GM10248 (cell line): ENCODE measurements at places on chromosomes 1 and 21.

DNA sequence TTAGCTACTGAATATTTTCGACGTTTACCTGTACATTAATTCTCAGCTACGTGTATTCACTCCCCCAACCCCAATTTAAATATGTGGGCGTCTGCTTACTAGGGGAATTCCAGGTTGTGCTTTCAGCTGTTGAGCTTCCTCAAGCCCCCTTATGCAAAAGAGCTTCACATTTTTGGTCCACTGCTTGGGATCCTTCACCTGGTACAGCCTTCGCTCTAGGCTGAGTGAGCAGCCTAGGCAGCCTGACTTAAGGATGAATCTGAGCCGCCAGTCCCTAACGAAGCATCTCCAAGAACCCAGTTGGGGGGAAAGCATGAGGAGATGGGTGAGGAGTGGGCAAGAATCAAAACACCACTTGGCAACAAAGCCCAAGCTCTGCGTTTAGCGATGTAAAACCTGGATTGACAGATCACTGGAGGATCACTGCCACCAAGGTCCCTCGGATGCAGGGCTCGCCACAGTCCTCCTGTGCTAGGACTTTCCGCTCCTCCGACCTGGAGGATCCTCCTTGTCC, 674 bp downstream of the BCL10 start:
- peak; percentile 35 for DNase-seq

- no peak for DNase-seq
Measured at GRCh38 chr1:3352299-3352951, 102.0 kb upstream of the ARHGEF16 start.

DNA sequence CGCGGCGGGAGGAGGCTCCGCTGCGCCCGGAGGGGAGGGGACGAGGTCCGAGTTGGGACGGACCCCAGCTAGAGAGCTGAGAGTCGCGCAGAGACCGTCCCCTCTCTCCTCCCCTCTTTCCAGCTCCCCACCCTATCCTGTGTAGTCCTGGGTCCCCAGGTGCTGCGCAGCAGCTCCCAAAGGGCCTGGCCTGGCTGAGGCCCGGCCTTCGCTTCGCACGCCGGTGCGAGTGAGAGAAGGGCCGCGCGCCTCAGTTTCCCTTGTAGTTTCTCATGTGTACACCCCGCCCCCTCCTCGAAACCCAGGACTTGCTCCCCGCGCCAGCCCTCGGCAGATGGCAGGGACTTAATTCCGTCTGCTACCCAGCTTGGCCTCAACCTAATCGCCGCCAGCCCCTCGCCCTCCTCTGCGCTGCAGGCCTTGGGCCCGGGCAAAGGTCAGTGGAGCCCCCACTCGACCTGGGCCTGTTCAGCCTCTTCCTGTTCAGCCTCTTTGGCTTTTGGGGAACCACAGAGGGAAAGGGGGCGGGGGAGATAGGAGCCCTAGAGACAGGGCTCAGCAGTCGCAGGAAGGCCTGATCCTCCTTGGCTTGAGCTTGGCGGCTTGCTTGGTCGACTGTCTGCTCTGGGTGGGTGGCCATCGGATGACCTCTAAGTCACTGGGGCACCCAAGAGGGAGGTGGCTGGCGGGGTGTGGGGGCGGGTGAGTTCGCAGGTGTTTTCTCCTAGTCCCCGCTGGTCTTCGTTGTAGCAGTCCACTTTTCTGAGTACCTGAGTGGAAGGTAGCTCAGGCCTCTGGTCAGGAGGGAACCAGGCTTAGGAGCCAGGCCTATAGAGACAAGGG, 1.0 kb downstream of the ZNF687 start:
- peak; percentile 59 for DNase-seq

- DNase-seq: no peak
Measured at GRCh38 chr1:6889875-6890480, 104.7 kb downstream of the CAMTA1 start.

- DNase-seq: no peak
Measured at GRCh38 chr1:19468397-19468956, 16.9 kb downstream of the CAPZB start.

DNA sequence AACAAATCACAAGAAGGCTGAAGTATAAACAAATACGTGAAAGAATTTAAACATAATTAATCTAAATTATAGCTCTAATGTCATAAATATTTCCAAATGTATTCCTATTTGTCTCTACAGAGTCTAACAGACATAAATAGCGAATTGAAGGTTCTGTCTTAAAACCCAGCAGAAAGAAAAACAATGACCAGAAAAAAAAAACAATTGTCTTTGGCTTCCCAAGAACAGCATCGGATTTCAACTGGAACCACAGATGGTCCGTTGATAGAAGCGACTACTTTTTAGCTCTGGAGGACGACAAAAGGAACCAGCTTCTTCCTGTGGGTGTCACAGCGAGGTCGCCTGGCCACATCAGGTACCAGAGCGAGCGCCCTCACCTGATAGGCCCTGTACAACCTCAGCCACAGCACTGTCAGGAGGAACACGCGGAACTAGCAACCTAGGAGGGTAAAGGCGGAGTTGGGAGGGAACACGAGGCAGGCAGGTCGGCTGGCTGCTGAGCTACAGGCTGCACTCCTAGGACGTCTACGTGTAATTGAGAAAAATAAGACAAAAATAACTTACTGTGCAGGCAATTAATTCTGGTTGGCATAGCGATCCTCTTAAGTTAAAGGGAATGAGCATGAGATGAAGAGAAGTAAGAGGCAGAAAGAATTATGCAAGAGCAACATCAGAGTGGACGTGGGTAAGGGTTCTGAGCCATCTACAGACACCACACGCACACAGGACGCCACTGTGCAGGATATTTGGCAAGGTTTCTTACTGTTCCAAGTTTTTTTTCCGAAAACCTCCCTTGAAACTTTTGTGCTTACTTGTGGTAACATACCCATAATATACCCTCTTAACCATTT, 16.7 kb upstream of the PRDM15 start:
- peak; percentile 53 for DNase-seq

DNA sequence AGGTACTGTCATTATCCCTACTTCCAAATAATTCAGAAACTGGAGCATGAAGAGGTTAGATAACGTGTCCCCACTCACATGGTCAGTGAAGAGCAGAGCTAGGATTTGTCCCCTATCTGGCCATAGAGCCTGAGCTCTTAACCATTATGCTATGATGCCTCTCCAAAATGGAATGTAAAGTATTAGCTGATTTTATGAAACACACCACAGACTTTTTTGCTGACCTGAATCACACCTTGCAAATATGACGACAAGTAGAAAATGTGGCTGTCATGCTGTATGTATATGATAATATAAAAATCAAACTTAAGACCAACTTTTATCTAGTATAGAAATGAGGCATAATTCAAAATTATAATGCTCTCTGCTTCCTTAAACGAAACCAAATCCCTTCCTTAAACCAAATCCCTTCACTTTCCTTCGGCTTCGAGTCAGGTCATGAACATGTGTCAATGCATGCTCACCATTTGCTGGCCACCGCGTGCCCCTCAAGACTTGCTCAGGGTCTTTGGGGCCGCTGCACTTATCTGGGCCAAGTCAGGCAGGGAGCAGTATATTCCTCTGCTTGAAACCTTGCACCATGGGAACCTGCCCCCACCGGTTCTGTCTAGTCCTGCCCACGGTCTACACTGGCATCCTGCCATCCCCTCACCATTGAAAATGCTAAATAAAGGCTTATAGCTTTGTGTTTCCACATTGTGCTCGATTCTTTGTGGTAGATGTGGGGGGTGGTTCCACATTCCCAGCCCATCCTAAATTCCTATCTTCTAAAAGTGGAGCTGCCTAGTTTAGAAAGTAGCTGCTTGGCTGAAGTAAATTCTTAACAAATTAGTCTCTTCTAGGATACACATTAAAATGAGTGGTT, 1.6 kb upstream of the TMCC2 start:
- no peak for DNase-seq

GRCh38 chr1:34101151-34101550, 63.9 kb downstream of the CSMD2 start:
- no peak for DNase-seq

DNA sequence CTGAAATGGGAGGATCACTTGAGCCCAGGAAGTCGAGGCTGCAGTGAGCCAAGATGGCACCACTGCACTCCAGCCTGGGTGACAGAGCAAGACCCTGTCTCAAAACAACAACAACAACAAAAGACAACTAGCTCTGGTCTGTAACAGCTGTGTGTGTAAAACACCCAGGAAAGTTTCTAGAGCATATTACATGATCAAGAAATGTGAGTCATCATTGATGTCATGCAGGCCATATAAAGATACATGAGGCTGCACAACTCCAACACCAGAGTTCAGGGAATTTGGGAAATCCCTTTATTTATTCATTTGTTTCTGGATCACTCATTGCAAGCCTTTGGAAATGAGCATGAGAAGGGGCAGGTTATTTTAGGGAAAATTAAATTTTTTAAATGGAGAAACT, 50.3 kb upstream of the CTPS1 start:
- DNase-seq: no peak

DNA sequence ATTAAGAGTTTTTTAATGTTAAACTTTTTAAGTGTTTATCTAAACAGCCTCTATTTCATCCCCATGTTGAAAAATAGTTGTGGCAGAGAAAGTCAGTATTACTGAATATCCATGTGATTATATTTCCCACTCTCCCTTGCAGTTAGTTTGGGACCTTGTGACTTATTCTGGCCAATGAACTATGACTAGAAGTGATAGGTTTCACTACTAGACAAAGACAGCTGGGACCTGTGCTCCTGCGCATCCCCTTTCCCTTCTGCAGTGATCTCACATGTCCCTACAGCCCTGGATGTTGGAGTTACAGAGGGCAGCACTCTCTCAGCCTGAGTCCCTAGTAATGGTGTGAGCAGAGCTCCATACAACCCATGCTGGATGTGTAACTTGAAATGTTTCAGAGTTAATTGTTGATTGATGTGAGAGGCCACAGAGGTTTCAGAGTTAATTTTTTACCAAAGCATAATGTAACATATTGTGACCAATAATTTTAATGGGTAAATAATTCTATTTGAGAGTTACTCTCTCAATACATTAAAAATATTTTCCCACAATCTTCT, 18.7 kb upstream of the SAMD13 start:
- no peak for DNase-seq

DNA sequence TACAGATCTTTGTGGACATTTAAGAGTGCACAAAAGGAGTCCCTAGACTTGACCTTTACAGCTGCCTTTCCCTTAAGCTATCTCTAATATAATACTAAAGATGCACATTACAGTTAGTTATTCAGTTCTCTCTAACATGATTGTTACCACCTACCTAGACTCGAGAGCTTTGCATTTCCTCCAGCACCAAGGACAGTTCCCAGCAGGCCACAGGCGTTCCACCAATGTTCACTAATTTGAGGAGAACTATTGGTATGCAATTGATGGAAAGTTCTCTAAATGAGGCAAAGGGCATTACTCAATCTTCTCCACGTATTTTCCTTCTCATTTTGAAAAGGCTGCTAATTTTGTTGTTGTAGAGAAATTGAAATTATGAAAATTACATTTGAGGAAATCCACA, 5.4 kb upstream of the NTNG1 start:
- peak; percentile 22 for DNase-seq

DNA sequence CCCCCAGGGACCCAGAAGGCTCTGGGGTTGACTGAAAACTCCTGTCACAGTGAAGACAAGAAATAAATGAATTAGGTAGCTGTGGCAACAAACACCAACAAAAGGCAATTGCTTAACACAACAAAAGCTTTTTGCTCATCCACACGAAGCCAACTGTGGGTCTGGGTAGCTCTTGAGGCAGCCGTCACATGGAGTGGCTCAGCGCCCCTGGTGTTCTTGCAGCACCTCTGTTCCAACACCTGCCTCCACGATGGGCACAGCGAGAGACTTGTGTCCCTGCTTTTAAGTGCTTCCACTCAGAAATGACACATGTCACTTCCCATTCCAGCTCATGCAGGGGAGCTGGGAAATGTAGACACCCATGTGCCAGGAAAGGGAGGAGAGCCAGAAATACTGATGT, 364.5 kb upstream of the DUSP10 start:
- no peak for DNase-seq

DNA sequence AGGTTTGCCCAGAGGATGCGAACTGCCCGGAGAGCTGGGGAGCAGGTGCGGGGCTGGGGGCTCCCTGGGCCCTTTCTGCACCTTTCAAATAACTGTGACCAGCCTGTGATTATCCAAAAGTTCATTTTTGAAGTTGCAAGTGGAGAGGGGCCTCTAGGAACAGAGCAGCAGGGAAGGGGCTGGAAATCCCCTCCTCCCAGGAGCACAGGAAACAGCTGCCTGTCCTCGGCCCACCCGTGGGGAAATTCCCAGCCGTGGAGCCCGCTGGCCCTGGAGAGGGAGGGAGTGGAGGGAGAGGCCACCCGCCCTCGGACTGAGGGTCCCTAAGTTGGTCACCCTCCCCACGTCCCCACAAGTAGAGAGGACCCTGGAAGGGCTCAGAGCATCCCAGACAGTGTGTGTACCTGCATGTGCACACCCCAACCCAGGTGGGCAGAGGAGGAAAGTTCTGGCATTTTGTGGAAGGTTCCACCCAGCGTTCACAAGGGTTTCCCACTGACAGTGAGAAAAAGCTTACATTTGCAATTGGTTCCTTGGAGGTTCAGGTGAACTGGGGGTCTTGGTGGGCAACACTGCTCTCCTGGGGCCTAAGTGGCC, 1.2 kb upstream of the TNFRSF4 start:
- no peak for DNase-seq
